Mesothelial cell of epicardium (in vitro differentiated cells): ENCODE measurements at places on chromosomes 5 and 9. TPM values are rescaled to one million over a fixed set of nuclear protein-coding genes. Genes with fewer than 3 reads are reported as not detected.

The FCN2 gene
- not detected in 3 replicates for total RNA-seq

The NDUFAF2 gene
- total RNA-seq: 19.8 to 21.3 TPM (median 20.6 TPM) in 3 replicates

The PCDHA12 gene
- total RNA-seq: 22.5 to 22.8 TPM (median 22.5 TPM) in 3 replicates

The SOX30 gene
- total RNA-seq: not detected in 3 replicates

The DNAI1 gene
- not detected in 3 replicates for total RNA-seq

The ZDHHC11B gene
- 0.69 to 0.90 TPM (median 0.74 TPM) in 3 replicates for total RNA-seq

The ATP10B gene
- 0.09 to 0.14 TPM in 2 of 3 replicates, not detected in the other for total RNA-seq

The C5orf63 gene
- 2.0 to 2.3 TPM (median 2.2 TPM) in 3 replicates for total RNA-seq

The SPAAR gene
- total RNA-seq: 0.14 to 0.47 TPM (median 0.27 TPM) in 3 replicates

The CDH18 gene
- 2.1 to 3.7 TPM (median 2.8 TPM) in 3 replicates for total RNA-seq

The FCHSD1 gene
- 48.6 to 52.0 TPM (median 51.5 TPM) in 3 replicates for total RNA-seq

The C5orf22 gene
- 21.1 to 22.9 TPM (median 22.7 TPM) in 3 replicates for total RNA-seq

The GPSM1 gene
- total RNA-seq: 98.6 to 103 TPM (median 102 TPM) in 3 replicates

The SOHLH1 gene
- not detected in 3 replicates for total RNA-seq

The SHOC1 gene
- not detected in 3 replicates for total RNA-seq

The PRSS3 gene
- total RNA-seq: not detected in 3 replicates

The BAAT gene
- total RNA-seq: 0.07 TPM in 2 of 3 replicates, not detected in the other

The EQTN gene
- total RNA-seq: 0.71 to 1.4 TPM (median 1.2 TPM) in 3 replicates

The ZNF367 gene
- 4.4 to 4.9 TPM (median 4.5 TPM) in 3 replicates for total RNA-seq

The FAM221B gene
- 0.07 TPM in 1 of 3 replicates, not detected in the others for total RNA-seq

The SHISAL2B gene
- total RNA-seq: not detected in 3 replicates

The CCDC152 gene
- not detected in 3 replicates for total RNA-seq

The IL5 gene
- not detected in 3 replicates for total RNA-seq

The FAM78A gene
- total RNA-seq: 0.54 to 0.80 TPM (median 0.64 TPM) in 3 replicates

The PDGFRB gene
- total RNA-seq: 100 to 105 TPM (median 102 TPM) in 3 replicates

The MAP1B gene
- 60.8 to 61.2 TPM (median 61.0 TPM) in 3 replicates for total RNA-seq

The PLAC8L1 gene
- total RNA-seq: 2.3 to 4.2 TPM (median 2.6 TPM) in 3 replicates

The SPACA9 gene
- total RNA-seq: 5.5 to 5.8 TPM (median 5.7 TPM) in 3 replicates

The IRF1 gene
- 33.1 to 35.6 TPM (median 33.3 TPM) in 3 replicates for total RNA-seq

The RBM27 gene
- 21.9 to 24.0 TPM (median 23.1 TPM) in 3 replicates for total RNA-seq

The ENG gene
- total RNA-seq: 7.3 to 8.5 TPM (median 8.1 TPM) in 3 replicates

The GRM6 gene
- total RNA-seq: not detected in 3 replicates

The TMEM252 gene
- total RNA-seq: not detected in 3 replicates

The PCDHB16 gene
- 23.5 to 24.6 TPM (median 24.4 TPM) in 3 replicates for total RNA-seq

The SH3TC2 gene
- 5.2 to 6.8 TPM (median 5.6 TPM) in 3 replicates for total RNA-seq

The TAF7 gene
- total RNA-seq: 97.2 to 103 TPM (median 99.6 TPM) in 3 replicates

The GZMA gene
- not detected in 3 replicates for total RNA-seq

The FBXL7 gene
- total RNA-seq: 68.8 to 70.7 TPM (median 70.0 TPM) in 3 replicates

The IL9 gene
- total RNA-seq: not detected in 3 replicates

The PMPCA gene
- 72.2 to 74.6 TPM (median 72.7 TPM) in 3 replicates for total RNA-seq

The SHB gene
- total RNA-seq: 33.7 to 35.5 TPM (median 35.4 TPM) in 3 replicates

The TIMD4 gene
- not detected in 3 replicates for total RNA-seq

The PCA3 gene
- total RNA-seq: not detected in 3 replicates
